ENCODE measurements at places on chromosomes 7 and 10.
A peak's percentile ranks its signal among the peaks of the same experiment; 100 is the strongest.

DNA sequence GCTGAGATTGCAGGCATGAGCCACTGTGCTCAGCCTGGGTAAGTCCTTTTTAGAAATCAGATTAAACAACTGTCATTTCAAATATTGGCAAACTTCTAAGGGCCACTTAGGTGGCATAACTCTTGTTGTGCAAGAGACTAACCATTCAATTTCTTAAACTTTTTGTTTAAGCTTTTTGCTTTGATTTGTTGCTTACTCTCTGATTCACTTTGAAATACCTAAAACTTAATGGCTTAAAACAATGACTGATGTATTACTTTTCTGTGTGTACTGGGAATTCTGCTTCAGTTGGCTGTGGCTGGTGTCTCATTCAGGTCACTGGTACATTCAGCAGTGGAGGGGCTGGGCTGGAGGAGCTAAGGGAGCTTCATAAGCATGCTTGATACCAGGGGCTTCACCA, 28.9 kb downstream of the ZNF25 start:
- no peak for DNase-seq

GRCh38 chr7:44636041-44636584, 29.7 kb downstream of the OGDH start:
- DNase-seq = no peak

- DNase-seq = peak; percentile 64
These were observed 582.4 kb downstream of the SUGCT start for GRCh38 chr7:40717242-40717641.

- DNase-seq = no peak
These were observed 82.5 kb upstream of the TBX20 start for GRCh38 chr7:35336444-35336843.

DNA sequence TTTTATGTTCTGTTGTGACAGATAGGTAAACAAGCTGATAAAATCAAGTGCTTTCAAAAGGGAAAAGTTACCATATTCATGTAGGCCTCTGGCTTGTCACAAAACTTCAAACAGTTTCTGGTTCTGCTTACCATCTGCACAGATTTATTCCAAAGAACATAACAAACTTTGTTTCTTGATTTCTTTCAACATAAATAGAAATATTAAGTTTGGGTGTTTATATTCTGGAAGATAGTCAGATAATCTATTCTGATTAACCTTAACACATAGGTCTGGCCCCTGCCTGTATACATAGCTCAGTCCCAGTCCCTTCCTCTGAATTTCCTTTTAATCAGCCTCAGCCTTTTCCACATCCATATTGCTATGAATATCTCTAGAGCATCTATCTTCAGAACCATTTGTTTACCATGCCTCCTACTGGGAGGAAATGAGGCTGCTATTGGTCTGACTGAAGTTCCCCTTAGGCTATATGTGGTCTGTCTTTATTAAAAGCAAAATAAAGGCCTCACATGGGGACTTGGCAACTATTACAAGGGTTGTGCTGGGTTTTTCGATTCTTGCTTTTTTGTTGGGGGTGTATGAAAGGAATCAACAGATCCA, 319.0 kb downstream of the HPSE2 start:
- no peak for DNase-seq

DNA sequence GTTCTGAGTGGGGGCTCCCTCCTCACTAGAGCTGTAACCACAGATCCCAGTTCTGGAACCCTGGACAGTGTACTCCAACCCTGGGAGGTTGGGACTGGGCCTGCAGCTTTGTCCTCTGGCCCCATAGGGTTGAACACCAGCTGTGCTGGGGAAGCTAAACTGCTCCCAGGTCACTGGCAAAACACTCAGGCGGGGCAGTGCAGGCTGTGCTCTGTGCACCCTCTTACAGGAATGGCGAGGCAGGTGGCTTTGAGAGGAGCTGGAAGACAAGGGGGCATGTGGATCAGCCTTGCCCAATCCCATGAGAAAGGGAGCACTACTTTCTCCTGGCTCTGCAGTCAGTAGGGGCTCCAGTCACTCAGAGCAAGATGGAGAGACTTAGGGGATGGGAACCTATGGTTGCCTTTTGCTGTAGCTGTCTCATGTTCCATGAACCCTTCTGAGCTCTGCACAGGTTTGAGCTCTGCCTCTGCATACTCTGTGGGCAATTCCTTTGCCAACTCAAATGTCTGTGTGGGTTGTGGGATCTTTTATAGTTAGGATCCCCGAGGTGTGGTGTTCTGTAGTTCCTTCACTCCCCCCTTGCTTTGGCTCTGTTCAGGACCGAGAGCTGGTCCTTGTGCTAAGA, 90.7 kb downstream of the SLC25A40 start:
- no peak for DNase-seq

- DNase-seq = no peak
These were observed 1.3 kb downstream of the ADAM22 start for GRCh38 chr7:87935384-87935706.

DNA sequence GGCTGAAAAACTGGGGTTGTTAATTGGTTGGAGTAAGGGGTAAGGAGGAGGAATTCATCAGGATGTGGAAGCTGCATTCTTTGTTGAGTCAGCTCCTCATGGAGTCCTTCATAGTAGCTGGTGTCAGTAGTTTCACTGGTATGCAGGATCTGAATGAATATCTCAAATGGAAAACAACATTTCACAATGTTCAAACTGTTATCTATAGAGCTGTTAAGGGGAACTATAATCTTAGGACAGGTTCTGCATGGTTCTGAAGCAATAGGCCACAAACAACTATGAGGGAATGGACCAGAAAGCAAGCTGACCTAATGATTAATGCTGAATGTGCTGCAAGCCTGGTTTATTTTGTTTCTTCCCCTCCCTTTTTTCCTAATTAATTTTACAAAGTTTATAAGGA, 225.8 kb downstream of the IPMK start:
- no peak for DNase-seq

DNA sequence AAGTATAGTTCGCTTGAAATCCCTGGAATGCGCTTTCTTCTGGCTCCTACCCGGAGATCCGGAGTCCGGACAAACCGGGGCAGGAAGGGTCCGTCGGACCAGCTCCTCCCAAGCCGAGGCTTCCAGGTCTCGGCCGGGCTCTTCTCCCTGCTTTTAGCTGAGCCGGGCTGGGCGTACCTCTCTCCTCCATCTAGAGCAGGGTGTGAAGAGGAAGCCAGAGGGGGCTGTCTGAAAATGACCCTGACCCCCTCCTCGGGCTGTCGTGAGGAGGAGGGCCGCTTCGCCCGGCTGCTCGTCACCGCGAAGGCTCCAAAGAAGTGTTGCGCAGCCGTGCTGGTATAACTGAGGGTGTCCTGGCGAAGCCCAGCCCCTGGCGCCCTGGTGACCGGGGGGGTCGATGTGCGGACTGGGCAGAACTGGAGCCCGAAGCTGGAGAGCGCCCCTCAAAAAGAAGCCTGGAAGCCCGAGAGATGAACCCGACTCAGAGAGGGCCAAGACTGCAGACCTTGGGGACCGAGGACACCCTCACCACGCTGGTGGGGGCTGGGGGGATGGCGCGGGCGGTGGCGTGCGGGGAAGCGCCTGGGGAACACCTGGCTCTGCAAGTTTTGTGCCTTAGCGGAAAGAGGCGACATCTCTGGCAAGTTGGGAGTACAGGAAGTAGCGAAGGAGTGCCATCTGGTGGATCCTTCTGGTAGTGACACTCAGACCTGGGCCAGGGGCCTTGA, 5.7 kb downstream of the KAZALD1 start:
- peak; percentile 64 for DNase-seq

- peak; percentile 48 for DNase-seq
These were observed at the start of gene DKK1 for GRCh38 chr10:52313933-52314821. Gene DKK1, plus strand, starts transcription at chr10:52314281. Its CDS starts 154 bp downstream, at chr10:52314435.

- no peak for DNase-seq
These were observed 64.4 kb downstream of the KCND2 start for GRCh38 chr7:120337308-120337907.

- DNase-seq = no peak
These were observed 6.1 kb downstream of the IQUB start for GRCh38 chr7:123528265-123528664.

DNA sequence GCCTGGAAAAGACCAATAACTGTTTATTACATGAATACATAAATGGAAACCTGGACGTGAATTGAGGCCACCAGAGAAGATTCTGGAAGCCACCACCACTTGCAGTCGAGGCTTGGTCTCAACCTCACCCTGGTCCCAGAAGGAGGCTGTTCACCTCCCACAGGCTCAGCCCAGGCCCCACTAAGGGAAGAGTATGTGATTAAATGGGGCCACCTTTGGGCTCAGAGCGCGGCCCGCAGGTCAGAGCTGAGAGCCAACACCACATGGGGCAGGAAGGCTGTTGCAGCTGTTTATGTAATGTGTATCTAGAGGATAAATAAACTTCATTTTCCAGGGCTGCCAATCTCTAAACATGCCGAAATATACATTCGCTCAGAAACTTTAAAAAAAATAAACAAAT, 17.6 kb upstream of the FGFR2 start:
- DNase-seq = no peak

DNA sequence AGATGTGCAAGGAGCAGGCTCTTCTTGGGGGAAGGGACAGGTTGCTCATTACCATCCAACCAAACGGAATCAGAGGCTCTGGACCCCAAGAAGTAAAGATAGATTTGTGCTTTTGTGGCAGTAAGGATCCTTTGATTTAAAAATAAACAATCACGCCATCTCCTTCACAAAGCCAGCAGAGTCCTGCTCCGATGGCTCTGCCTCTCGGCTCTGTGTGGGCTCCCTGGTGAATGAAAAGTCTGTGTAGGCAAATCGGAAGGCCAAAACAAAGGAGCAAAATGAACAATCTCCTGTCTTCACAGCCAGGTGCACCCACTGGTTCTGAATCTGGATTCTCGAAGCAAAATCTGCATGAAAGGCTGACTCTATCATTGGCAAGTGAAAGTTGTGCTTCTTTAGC, 3.8 kb downstream of the PTPRN2 start:
- DNase-seq = no peak

- no peak for DNase-seq
These were observed 11.7 kb downstream of the SAMD8 start for GRCh38 chr10:75123088-75123682.

- no peak for DNase-seq
These were observed 14.5 kb downstream of the CARD11 start for GRCh38 chr7:3029138-3029537.

- DNase-seq = no peak
These were observed 275.7 kb downstream of the XPNPEP1 start for GRCh38 chr10:109647627-109648026.

GRCh38 chr10:18429335-18429734, 222.1 kb downstream of the NSUN6 start:
- no peak for DNase-seq

GRCh38 chr7:112283382-112283910, 77.0 kb downstream of the ZNF277 start:
- DNase-seq = no peak

DNA sequence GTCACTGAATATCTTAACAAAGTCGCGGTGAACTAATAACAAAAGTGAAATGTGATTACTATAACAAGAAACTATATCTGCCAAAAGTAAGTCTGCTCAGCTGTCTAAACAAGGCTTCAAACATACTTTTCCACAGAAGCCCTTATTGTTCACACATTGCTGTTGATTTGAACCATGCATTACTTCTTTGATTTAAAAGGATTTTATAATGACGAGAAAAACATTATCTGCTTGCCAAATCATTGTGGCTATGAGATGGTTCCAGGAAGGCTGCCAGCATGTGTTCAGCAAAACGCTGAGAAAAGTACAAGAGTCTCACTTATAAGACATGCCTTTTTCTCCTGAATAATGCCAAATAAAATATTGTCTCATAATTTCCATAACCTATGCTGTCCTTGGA, 24.4 kb downstream of the RNF133 start:
- DNase-seq = no peak

DNA sequence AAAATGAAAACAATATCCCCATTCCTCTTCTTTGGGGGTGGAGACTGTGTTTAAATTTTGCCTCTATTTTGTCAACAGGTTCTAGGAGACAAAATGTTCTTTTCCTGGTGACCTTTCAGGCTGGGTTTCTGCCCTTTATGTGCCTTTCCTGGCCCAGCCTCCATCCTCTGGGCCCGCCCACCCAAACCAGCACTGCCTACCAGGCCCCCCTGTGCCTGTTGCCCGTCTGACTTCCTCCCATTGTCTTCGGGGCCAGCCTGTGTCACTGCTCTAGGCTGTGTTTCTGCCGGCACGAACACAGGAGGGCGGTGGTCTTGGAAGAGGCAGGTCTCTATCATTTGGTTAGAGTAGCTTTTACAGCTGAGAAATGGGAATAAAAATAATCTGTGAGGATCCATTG, 13.9 kb downstream of the TSPAN14 start:
- peak; percentile 79 for DNase-seq

- no peak for DNase-seq
These were observed 37.6 kb downstream of the ATOH7 start for GRCh38 chr10:68194290-68194689.

DNA sequence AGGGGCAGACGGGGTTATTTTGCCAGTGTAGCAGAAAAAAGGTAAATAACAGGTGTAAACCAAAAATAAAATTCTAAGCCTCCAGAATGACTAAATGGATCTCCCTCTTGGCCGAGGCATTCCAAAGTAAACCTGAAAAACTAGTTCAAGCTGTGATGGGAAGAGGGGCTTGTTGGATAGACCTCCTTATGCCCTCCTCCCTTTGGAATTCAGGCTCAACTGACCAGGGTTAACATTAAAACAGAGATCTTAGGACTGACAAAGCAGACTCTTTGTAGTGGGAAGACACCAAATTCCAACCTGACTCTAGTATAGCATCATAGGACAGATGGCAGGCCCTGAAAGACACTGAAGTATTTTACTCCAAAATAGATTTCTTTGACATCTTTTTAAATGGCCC, 113.8 kb upstream of the ITGB1 start:
- DNase-seq = no peak

DNA sequence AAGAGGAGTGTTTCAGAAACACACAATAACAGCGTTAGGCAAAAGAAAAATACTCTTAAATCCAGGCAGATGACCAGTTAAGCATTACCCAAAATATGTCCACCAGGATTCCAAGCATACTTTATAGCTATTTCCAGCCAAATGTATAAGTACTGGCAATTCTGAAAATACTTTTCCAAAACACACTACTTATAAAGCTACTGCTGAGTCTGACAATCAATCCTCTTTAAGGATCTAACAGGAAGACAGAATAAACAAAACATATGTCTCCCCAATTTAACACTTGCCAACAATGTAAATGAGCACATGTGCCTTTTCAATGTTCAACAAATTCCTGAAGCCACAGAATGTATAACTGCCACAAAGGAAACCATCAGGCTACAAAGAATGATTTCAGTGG, 370.9 kb downstream of the SORCS1 start:
- no peak for DNase-seq

DNA sequence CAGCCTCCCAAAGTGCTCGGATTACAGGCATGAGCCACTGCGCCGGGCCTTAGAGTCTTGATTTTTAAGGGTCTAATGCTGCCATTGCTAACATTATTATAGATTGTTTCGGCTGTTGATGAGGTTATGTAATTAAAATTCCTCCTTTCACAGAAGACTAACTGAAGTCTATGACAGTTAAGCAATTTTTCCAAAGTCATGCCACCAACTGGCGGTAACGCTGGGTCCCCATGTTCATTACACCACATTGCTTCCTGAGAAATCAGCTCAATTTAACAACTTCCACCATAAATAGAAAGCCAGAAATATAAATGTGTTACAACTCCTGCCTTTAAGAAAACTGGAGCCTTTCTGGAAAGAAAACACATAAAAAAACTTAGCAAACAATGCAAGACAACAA, 3.5 kb downstream of the ERLIN1 start:
- DNase-seq = no peak

All from psoas muscle (tissue), 8 donors.